B cell (primary cell): ENCODE measurements at places on chromosomes 13 and 19.

DNA sequence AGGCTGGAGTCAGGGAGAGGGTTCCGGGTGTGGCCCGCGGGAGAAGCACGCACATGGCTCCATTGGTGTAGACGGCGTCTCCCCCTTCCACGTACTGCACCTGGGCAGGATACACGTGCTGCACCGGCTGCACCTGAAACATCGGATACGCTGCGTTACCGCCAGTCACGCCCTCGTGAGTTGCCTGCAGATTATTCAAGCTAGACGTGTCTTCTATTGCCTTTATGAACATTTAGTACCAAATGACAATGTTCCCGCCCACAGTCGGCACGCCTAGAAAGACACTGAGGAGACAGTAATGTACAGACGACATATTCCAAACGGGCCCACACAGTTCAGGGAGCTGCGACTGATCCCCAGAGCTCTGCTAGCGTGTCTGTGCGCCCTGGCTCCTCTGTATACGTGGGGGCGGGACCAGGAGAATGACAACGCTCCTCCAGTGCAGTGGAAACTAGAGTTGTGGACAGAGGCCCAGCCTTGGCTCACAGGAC lies 64.1 kb upstream of the RANBP3 start:
- DNase-seq: no peak

- DNase-seq: no peak
These were observed 338.6 kb upstream of the TMTC4 start for GRCh38 chr13:101013245-101013644.

DNA sequence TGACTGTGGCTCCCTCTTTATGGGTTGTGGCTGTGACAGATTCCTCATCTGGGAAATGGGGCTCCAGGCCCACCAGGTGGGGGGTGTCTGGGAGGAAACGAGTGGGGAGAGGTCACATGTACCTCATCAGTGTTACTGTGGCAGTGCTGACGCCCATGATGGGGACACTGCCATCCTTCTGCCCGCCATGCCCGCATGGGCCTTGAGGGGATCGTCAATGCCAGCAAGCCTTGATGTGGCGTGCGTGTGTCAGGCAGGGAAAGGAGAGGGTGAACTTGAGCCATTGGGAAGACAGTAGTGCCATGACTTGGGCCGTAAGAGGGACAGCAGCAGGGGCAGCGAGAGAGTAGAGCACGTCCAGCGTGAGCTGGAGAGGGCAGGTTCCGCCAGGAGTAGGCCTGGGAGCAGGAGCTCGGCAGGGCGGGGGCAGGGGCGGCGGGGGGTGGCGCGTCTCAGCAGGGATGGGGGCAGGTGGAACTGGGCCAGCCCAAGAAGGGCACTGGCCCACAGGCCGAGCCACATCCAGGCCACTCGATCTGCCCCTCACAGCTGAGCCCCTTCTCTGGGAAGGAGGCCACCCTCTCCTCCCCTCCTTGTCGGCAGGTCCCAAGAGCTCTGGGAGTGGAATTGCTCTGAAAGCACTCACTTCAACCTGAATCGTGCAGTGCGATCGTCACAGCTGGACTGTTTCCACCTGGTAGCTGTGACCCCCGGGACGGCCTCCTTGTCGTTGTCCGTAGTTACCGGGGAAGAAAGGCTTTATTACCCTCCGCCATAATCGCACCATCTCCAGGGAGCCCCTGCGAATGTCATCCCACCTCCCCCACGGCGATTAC lies 9.9 kb downstream of the KLHL26 start:
- DNase-seq: no peak

DNA sequence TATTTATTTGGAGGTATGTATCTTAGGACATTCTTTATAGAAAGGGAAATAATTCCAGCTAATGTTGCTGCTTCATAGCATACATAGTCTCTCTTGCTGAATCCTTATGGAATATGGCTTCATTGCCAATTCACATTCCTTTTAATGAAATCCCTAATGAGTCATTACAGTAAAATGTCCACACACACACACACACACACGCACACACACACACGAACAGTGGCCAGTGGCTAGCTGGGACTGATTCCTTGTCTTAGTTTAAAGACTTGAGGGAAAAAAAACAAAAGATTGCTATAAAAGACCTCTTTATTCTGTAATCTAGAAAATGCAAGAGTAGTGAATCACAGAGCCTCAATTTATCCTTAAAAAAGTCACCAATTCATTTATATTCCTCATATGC lies 301.6 kb downstream of the SLITRK6 start:
- no peak for DNase-seq

- DNase-seq: no peak
These were observed 464.6 kb downstream of the MYO16 start for GRCh38 chr13:109093998-109094397.

DNA sequence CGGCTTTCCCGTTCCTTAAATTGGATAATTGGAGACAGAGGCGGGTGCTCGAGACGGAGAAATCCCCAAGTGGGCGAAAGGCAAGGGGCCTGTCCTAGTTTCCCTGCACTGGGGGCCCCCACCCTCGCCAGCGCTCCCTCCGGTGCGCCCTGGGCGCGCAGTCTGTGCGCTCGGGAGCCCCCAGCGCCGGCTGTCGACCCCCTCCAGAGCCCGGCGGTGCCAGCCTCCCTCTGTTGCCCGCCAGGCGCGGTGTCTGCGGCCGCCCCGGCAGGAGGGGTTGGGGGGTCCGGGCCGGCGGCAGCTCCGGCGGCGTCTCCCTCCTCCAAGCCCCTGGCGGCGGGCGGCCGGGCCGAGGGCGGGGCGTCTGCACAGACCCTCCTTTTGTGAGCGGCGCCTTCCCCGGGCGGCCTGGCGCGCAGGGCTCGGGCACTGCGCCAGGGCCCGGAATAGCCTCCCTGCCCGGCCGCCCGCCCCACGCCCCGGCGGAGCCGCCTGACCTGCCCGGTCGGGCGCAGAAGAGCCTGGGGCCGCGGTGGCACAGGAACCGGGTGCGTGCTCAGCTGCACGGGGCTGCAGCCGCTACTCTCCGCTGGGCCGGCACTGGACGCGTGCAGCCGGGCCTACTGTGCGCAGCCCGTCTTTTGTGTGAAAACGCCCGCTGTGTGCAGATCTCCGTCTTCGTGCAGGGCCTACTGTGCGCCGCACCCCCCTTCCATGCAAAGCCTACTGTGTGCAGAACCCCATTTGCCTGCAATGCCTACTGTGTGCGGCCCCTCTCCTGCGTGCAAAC lies 13.2 kb downstream of the GADD45B start:
- peak; percentile 56 for DNase-seq

- peak; percentile 93 for DNase-seq
These were observed at the start of gene ZNF529 for GRCh38 chr19:36573020-36573894. TSS of gene ZNF529 (minus strand) at chr19:36573292. CDS start at chr19:36572346, 946 bp downstream.

- DNase-seq: no peak
These were observed 213.3 kb downstream of the POSTN start for GRCh38 chr13:37385248-37385647.

DNA sequence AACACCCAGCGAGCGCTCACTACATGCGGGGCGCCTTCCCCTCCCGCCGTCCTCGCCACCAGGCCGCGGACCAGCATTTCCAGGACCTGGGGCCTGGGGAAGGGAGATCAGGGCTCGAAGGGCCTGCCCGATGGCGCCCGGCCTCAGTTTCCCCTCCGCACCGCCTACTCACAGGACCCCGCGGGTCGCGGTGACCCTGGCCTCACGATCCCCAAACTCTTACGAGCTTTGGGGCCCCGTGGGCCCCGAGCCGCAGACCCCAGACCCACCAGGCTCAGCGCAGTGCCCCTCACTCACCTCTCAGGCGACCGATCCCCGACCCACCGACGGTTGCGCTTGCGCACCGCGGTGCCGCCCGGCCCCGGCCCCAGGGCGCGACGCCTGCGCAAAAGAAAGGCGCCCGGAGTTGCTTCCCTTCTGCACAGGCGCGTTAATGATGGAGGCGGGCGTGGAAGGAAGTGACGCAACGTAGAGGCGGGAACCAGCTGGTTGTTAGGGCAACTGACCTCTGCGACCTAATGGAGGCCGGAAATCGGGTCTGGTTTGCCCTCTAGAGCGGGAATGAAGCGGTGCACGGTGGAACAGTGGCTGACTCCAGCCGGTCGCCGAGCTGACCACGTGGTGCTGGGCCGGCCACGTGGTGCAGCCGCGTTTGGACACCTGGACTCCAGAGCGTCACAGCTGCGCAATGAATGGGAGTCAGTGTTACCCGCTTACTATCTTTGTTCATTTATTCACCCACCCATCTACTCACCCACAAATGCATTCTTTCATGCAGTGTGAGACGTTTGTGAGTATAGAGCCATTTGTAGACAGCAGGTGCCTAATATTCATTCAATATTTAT lies at the start of gene SGTA:
Gene SGTA, minus strand, starts transcription at position 338 of the 845 bp plus-strand sequence. CDS start 14,205 bp downstream, outside the sequence.
- peak; percentile 98 for DNase-seq

GRCh38 chr13:105278943-105279381 lies 1256.5 kb downstream of the EFNB2 start:
- no peak for DNase-seq

DNA sequence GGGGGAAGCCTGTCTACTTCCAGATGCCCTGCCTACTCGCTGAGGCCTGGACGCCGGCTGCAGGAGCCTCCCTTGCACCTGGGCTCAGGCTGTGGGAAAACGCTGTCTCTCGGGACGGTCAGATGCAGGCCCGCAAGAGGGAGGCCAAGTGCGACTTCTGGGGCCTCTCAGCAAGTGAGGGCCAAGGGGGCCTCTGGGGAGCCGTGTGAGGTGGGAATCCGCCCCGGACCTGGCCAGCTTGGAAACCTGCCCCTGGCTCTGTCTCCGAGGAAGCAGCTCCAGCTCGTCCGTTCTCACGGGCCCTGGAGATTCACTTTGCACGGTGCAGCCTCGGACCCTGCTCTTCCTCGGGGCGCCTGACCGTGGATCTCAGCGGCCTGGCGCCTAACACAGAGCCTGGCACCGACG lies 11.4 kb upstream of the CRTC1 start:
- DNase-seq: no peak

DNA sequence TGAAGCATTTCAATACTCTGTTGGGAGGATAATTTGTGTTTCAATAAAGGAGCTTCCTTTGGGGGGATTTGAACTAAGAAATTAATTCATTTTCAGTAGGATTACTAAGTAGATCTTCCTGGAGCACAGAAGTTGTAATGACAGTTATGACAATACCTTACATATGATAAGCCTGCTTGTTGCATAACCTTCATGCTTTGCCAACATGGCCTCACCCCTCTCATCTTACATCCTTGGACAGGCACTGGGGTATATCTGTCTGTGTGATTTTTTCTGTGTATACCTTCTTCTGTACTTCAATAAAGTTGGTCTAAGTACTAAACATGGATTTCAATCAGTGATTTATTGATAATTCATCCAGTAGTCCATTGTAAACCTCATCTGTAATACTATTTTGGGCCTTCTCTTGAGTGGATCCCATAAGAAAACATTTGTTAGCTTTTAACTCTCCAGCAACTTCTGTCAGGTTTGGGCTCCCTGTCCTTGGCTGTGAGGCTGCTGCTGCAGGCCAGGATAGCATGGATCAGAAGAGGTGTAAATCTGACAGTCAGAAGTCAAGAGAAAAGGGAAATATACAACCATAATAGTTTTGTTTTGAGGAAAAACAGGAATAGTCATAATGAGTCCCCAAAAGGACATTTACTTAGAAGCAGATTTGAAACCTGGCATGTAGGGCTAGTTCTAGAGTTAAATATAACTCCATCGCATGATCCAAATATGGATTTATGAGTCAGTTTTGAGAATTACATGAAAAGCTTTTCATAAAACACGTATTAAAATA lies 422.2 kb downstream of the KLF5 start:
- no peak for DNase-seq

DNA sequence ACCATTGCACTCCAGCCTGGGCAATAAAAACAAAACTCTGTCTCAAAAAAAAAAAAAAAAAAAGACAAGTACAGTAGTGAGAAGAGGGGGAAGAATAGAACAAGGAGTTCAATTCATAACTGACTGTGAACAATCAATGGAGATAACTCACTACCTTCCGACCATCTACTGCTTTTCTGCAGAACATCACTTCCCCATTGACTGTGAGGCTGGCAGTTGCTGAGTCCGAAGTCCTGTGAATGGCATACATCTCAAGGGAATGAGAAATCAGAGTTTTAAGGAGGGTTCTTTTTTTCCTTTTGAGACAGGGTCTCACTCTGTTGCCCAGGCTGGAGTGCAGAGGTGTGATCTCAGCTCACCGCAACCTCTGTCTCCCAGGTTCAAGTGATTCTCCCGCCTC lies 11.2 kb downstream of the ZNF565 start:
- no peak for DNase-seq

DNA sequence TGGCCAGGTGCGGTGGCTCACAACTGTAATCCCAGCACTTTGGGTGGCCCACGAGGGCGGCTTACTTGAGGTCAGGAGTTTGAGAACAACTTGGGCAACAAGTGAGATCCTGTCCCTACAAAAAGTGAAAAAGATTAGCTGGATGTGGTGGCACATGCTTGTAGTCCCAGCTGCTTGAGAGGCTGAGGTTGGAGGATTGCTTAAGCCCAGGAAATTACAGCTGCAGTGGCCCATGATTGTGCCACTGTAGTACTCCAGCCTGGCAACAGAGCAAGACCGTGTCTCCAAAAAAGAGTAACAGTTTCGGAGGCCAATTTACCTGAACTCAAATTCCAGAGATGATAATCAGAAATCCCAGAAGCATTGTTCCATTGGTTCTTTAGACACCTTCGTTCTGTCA lies 4.4 kb downstream of the ZNF473 start:
- no peak for DNase-seq

- no peak for DNase-seq
These were observed 3.2 kb upstream of the IFNL4 start for GRCh38 chr19:39251846-39252245.

- no peak for DNase-seq
These were observed 1173.7 kb upstream of the PRR20A start for GRCh38 chr13:55967055-55967454.

- no peak for DNase-seq
These were observed 32.2 kb upstream of the USP12 start for GRCh38 chr13:27203854-27204253.

DNA sequence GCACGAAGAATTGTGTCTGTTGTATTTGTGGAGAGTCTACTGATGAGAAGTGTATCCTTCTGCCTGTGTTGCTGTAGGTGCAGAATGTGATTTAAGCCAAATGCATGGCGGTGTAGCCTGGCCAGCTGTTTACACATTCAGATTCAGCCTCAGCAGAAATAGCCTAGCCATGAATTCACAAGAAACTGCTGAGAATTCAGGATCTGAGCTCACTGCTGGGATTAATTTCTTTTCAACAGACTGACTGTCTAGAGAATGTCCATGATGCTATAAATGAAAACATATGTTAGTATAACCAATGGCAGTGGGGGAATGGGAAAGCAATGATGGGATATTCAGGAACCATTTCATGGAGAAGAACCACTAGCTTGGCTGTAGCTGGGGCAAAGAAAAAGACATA lies 77.4 kb upstream of the RNF113B start:
- no peak for DNase-seq
